Sigmoid colon (tissue), 7 donors: ENCODE measurements at places on chromosomes 11 and 22. TPM values are rescaled to one million over a fixed set of nuclear protein-coding genes. Genes with fewer than 3 reads are reported as not detected.

Gene TMEM151A
- total RNA-seq = not detected

Gene OR2D2
- not detected for total RNA-seq

Gene HOATZ
- not detected for total RNA-seq

Gene BARX2
- total RNA-seq = not detected

Gene IL17REL
- total RNA-seq = not detected

Gene SLC22A12
- total RNA-seq = not detected

Gene CHRNA10
- total RNA-seq = 0.33 TPM

Gene VPREB1
- total RNA-seq = not detected

Gene GLYAT
- total RNA-seq = not detected

Gene PRRG4
- total RNA-seq = 1.6 TPM

Gene NXPE4
- total RNA-seq = 0.55 TPM

Gene SPON1
- total RNA-seq = 16.0 TPM

Gene LRRC74B
- not detected for total RNA-seq

Gene TUBGCP6
- total RNA-seq = 23.5 TPM

Gene SLC5A1
- total RNA-seq = not detected

Gene OR11H1
- not detected for total RNA-seq

Gene MFNG
- 8.0 TPM for total RNA-seq

Gene TRPM5
- not detected for total RNA-seq

Gene IL18
- 11.8 TPM for total RNA-seq

Gene MAJIN
- not detected for total RNA-seq

Gene FAM181B
- 0.99 TPM for total RNA-seq

Gene NCF4
- total RNA-seq = 13.5 TPM

Gene MUC2
- 2.9 TPM for total RNA-seq

Gene VSIG10L2
- total RNA-seq = not detected

Gene TENM4
- 0.83 TPM for total RNA-seq

Gene C22orf15
- total RNA-seq = not detected

Gene FIBIN
- 36.1 TPM for total RNA-seq

Gene LUZP2
- 0.83 TPM for total RNA-seq

Gene OR6X1
- not detected for total RNA-seq

Gene PRODH
- total RNA-seq = 4.8 TPM

Gene IGLL1
- not detected for total RNA-seq

Gene OR4C15
- not detected for total RNA-seq

Gene CDKN1C
- 54.3 TPM for total RNA-seq

Gene NADSYN1
- total RNA-seq = 28.6 TPM

Gene PRR33
- not detected for total RNA-seq

Gene PRR14L
- 16.4 TPM for total RNA-seq

Gene BACE1-AS
- 5.6 TPM for total RNA-seq

Gene CTSW
- 0.82 TPM for total RNA-seq

Gene AMOTL1
- total RNA-seq = 116 TPM

Gene PLEKHA7
- 2.9 TPM for total RNA-seq

Gene MYEOV
- total RNA-seq = not detected

Gene AGBL2
- 1.1 TPM for total RNA-seq

Gene APOL5
- not detected for total RNA-seq

Gene CTSF
- 124 TPM for total RNA-seq

Gene OR5P2
- not detected for total RNA-seq

Gene SCN4B
- total RNA-seq = 1.4 TPM

Gene SERPING1
- total RNA-seq = 214 TPM

Gene LGR4
- total RNA-seq = 38.5 TPM

Gene TREH
- not detected for total RNA-seq

Gene SYT8
- not detected for total RNA-seq

Gene IGLL5
- total RNA-seq = not detected

Gene PHF21B
- total RNA-seq = 0.66 TPM

Gene ANKK1
- 0.54 TPM for total RNA-seq
